NCI-H2081 (cell line): ENCODE measurements at places on chromosomes 16 and 17.

DNA sequence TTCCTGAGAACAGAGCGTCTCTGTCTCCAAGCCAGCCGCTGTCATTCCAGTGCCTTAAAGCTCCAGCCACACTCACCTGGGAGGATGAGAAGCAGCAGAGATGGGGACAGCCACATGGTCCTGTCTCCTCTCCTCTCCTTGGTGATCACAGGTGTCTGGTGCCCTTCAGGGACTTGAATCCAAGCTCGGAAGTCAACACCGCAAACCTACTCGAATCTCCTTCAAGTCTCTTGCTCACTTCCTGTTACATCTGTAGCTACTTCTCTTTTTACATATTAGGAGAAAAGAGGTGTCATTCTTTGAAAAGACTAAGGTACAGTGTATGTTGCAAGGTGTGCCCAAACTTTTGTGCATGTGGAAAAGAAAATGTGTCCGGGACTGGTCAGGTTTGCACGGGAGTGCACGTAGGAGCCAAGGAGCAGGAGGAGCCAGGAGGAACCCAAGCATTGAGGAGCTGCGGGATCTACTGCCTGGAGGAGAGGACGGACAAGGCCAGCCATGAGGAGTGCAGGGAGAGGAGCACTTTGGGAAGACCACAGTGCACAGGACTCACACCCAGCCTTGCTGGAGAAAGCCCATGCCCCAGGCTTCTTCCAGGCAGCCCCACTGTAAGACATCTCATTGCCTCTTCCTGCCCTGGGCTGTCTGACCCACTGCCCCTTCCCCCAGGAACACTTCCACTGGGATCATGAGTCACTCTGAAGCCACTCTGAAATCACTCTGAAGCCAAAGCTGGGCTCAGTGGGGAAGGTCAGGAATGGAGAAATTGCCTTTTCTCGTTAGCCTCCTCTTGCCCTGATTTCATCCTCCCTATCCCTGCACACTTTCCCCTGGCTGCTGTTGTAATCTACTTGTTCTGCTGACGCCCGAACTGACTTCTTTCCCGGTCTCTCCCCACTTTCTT lies at the start of gene CD300LD:
Gene CD300LD, minus strand, starts transcription at position 197 of the 904 bp plus-strand sequence. Its CDS starts 81 bp downstream, at position 116.
- DNase-seq: no peak

DNA sequence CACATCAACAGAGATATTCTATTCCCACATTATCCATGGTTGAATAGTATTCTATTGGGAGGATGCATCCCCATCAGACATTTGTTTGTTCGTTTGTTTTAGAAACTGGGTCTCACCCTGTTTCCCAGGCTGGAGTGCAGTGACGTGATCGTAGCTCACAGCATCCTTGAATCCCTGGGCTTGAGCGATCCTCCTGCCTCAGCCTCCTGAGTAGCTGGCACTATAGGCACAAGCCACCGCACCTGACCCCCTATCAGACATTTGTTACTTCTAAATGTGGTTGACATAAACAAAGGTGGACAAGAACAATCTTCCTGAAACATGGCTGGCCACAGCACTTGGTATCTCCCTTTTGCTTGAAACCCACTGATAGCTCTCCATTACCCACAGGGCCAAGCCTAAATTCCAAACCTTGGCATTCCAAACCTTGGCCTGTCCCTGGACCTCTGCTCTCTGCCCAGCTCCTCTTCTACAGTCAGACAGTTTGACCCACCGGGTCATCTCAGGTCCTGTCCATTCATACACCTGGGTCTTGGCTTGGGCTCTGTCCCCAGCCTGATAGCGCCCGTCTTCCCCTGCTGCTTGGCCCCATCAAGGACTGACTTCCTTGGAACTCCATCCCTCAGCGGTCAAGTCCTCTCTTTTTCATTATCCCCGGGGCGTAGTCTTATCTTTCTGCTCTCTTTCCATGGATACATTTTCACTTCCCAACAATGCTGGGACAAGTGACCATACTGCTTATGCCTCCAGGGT lies 1.5 kb upstream of the PRR29 start:
- DNase-seq: no peak

DNA sequence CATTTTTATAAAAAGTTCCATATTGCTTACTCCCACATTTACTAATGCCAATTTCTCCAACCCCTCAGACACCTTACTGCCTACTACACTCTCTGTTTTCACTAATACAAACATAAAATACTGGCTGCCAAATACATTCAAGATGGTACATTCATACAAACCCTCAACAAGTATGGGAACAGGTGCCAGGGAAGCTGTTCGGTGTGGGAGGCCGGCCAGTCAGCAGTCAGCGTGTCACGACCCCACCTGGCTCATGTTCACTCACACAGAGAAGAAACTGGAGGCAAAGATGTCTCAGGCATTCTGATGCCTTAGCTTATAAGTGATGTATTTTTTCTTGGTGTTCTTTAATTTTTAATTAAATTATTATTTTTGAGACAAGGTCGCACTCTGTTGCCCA lies 42.4 kb upstream of the TRAP1 start:
- DNase-seq: no peak

GRCh38 chr17:29614349-29615047 lies 8.2 kb downstream of the CORO6 start:
- no peak for DNase-seq

DNA sequence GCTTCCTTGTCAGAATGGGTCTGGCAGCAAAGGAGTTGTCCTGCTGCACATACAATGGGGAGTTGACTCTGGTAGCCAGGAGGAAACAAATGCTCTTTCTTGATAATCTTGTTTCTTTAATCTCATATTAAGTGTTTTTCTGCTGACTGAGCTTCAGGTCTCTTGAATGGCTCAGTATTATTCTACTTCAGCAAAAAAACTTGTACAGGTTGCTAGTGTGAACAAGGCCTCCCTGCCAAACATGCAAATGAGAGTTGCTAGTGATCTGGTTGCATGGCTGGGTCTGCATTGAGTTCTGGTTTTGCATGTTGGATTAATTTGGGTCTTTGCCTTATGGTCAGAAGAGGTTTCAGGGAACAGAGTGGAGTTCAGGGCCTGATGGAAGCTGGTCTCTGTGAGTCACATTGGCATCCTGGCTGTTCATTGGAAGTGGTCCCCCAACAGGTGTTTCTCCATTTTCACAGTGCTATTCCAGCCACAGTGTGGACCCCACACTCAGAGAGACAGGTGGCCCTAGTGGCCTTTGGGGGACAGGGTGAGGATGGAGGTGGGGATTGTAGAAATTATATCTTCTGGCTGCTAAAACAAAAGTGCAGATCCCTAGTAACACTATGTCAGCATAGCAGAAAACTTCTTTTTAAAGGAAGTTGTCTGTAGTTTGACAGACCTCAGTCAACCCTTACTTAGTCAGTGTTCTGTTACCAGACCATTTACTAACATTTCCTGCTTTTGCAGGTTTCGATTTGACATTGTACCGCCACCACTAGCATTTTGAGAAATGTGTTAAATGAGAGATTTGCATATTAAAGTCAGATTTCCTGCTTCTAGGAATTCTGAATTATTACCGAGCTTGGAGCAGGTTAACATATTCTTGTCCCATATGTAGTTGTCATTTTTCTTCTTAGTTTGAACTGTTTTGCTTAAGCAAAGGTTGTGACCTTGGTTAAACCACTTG lies 47.1 kb downstream of the EPN2 start:
- no peak for DNase-seq

GRCh38 chr17:78735832-78736525 lies 46.1 kb downstream of the CYTH1 start:
- no peak for DNase-seq

- DNase-seq: no peak
These were observed 60.4 kb downstream of the ZFHX3 start for GRCh38 chr16:72987480-72987901.

GRCh38 chr17:21119247-21119918 lies 7.4 kb upstream of the DHRS7B start:
- DNase-seq: peak; percentile 45

- no peak for DNase-seq
These were observed 405.3 kb upstream of the EEF2KMT start for GRCh38 chr16:5502944-5503343.

DNA sequence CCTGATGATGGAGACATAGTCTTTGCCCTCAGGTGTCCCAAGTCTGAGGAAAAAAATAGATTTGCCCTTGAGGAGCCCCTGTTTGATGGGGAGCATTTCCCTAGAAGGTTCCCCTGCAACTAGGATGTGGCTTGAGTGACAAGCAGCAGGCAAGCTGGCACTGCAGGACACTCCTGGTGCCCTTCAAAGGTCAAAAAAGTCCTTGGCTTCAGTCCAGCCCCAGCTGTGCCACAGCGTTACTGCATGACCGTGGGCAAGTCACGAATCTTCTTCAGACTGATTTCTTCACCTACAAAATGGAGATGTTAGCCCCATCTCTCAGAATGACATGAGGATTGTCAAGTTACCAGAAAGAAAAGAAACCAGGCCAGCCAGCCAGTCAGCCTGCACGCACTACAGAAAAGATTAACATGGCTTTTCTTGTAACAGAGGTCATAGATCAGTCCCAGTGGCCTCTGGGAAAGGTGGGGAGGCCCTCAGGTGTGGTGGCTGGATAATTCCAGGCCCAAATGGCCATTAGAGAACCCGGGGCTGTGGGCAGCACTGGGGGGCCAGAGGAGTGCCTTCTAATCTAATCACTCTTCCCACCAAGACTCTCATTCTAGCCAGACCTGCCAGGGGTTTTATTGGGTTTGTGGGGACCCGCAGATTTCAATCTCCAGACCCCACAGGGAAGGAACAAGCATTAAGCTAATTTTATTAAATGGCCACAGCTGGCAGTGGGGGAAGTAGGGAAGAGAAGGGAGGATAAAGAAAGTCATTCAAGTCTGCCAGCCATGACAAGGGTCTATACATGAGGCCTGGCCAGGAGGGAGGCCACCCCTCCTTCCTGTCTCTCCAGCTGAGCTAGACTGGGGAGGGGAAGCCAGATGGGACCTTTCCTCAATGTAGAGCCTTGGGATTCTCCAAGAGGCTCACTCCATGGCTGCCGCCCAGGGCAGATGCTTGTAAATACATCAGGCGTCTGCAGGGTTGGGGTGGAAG lies 9.7 kb upstream of the KIF18B start:
- DNase-seq: no peak

DNA sequence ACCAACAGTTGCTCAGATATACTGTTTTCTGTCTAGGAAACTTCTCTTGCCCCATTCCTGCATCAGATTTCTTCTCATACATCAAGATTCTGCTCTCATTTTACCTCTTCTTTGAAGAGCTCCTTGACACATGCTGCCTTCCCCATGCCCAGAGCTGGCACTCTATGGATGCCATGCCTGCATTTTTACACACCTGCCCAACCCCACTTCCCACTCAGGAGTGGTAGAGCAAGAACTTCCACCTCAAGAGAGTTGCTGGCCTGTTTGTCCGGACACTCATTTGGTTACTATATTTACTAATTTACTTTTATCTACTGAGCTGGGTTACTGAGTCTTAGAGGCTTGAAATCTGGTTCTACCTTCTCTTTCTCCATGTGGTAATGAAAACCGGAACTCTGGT lies 98.3 kb upstream of the HLF start:
- no peak for DNase-seq

GRCh38 chr17:50354776-50355175 lies 8.8 kb downstream of the XYLT2 start:
- DNase-seq: no peak

GRCh38 chr16:86577314-86577971 lies 906 bp upstream of the FOXL1 start:
- DNase-seq: no peak

DNA sequence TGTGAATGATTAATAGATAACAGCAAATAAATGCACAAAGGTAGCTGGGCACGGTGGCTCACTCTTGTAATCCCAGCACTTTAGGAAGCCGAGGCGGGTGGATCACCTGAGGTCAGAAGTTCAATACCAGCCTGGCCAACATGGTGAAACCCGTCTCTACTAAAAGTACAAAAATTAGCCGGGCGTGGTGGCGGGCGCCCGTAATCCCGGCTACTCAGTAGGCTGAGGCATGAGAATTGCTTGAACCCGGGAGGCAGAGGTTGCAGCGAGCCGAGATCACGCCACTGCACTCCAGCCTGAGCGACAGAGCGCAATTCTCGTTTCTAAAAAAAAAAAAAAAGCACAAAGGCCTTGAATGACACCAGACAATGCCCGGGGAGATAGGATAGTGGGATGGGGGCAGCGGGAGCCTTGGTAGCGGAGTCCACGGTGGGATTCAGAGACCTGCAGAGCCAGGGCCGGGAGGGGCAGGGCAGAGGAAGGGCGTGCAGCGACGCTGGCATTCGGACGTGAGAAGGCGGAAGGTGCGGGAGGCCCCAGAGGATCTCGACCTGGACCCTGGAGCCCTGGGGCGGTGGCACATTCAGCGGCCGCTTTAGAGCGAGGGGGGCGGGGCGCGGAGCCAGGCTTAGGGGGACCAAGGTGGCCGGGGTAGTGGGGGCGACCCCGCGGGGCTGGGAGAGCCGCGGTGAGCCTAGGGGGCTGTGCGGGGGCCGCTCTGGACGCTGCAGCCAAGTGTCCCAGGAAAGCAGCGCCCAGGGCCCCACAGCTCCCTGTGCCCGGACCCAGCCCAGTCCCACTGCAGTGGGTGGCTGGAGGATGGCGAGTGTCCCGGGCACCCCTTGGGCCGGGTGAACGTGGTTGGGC lies 999 bp upstream of the FLYWCH2 start:
- no peak for DNase-seq

GRCh38 chr17:60435244-60436167 lies 13.2 kb downstream of the CHCT1 start:
- DNase-seq: peak; percentile 91

GRCh38 chr17:13127921-13128602 lies 110.2 kb upstream of the ELAC2 start:
- no peak for DNase-seq
